Stimulated activated CD4-positive, alpha-beta T cell treated with anti-CD3 and anti-CD28 coated beads, Interleukin-15, amount 100 ng/mL, for 48 hours (primary cell): ENCODE measurements at places on chromosomes 6 and 20.
A peak's percentile ranks its signal among the peaks of the same experiment; 100 is the strongest.

- DNase-seq = no peak
Observed at GRCh38 chr20:21272679-21273078, 30.5 kb upstream of the XRN2 start.

GRCh38 chr6:170434821-170435155 is 118.3 kb downstream of the PSMB1 start:
- DNase-seq = no peak

- DNase-seq = no peak
Observed at GRCh38 chr6:28105245-28105639, 19.2 kb upstream of the ZSCAN16 start.

GRCh38 chr6:402901-403658 is 11.5 kb downstream of the IRF4 start:
- DNase-seq = peak; percentile 74

DNA sequence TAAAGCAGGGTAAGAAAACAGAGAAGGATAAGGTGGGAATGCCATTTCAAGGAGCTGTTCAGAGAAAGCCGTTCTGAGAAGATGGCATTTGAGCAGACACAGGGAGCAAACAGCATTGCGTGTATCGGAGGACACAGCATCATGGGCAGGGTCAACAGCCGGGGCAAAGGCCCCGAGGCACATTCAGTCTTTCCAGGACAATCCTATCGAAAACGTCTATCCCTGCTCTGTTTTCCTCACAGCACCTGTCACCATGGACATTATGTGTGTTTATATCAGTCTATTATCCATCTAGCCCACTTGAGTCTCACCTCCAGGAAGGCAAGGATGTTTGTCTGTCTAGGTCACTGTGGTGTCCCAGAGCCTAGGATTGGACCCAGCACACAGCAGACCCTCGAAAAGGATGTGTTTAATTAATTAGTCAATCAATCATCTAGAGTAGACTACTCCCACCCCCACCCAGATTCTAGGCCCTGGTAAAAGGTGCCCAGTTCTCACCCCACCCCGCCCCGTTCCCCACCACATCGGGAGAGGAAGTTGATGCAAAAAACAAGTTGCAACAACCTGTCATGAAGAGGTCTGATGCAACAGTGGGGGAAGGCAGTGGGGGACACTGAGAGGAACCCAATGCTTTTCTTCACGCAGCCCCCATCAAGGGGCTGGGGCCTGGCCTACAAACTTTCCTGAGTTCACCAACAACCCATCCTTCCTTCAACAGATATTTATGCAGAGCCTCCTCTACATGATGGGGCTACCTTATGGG is 66.6 kb downstream of the PREX1 start:
- no peak for DNase-seq

GRCh38 chr6:13327691-13328075 is 654 bp downstream of the TBC1D7 start:
- no peak for DNase-seq
